ENCODE measurements at places on chromosomes 7 and 10. TPM values are rescaled to one million over a fixed set of nuclear protein-coding genes. Genes with fewer than 3 reads are reported as not detected.

WEE2 gene
- polyA plus RNA-seq = not detected

CALHM1 gene
- polyA plus RNA-seq = not detected

HOXA6 gene
- not detected for polyA plus RNA-seq

DNA sequence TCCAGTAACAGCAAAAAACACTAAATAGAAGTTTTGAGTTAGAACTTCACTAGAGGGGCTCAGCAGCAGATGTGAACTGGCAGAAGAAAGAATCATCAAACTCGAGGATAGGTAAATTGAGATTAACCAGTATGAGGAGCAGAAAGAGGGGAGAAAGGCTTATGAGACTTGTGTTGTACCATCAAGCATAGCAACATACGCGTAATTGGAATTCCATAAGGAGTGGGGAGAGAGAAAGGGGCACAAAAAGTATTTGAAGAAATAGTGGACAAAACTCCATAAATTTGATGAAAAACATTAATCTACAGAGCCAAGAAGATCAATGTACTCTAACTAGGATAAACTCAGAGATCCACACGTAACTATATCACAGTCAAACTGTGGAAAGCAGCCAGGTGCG lies 48.3 kb downstream of the RBAK start:
- DNase-seq = no peak

EPHA1 gene
- 0.04 TPM for polyA plus RNA-seq

DNA sequence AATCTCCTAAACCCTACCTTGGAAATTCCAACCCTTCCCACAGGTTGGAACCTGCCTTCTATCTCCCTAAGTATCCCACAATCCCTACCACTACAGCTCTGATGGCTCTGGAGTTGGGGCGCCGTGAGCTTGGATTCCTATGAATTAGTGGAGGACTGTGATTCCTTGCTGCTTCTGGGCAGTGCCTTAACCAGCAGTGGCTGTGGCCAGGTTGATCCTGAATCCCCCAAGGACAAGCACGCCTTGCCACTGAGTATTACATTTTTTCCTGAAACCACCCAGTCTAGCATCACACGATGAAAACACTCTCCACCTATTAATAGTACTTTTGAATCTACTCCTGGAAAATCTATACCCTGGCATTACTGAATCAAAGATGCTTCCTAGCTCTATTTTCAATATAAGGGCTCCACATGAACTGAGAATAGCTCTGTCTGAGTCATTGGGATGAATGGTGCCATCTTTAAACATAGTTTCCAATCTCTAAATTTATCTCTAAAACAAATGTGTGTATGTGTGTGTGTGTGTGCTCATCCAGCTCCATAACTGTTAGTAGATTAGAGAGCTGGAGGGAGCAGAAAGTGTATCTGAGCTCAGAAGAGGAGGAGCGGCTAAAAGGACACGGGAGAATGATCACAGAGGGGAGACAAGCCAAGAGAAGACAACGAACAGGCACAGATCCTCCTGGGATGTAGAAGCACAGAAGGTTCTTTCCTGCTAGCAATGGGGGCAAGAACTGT lies 11.9 kb upstream of the INPP5F start:
- DNase-seq = no peak

DNA sequence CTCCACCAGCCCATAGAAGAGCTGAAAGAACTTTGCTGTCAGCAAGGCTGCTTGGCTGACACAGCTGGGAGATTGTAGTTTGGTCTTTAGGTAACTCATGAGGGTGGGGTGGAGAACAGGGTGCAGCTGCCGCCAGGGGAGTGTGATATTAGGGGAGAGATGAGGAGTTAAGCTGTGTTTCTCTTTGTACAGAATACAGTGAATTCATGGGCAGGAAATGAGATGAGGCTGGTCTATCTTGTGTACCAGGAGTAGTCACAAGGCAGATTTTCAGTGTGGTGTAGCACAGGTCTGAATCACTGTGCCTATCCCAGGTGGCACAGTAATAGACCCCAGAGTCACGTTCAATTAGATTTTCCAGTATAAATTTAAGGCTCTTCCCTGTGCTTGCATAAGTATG lies 56.6 kb upstream of the TARP start:
- no peak for DNase-seq

TAS2R5 gene
- polyA plus RNA-seq = 0.18 TPM

LIMK1 gene
- 6.3 TPM for polyA plus RNA-seq

GRCh38 chr7:157468221-157469111 lies 131.7 kb downstream of the DNAJB6 start:
- no peak for DNase-seq

CAMK2B gene
- 35.7 TPM for polyA plus RNA-seq
